GM12892 (cell line): ENCODE measurements at places on chromosomes 4 and X.

DNA sequence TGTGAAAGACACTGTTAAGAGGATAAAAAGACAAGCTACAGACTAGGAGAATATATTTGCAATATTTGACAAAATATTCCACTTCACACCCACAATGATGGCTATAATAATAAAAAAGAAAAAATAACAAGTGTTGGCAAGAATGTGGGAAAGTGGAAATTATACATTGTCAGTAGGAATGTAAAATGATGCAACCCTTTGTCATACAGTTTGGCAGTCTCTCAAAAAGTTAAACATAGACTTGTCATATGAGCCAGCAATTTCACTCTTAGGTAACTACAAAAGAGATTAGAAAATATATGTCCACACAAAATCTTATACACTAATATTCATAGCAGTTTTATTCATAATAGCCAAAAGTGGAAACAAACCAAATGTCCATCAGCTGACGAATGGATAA, 5.2 kb upstream of the RADX start:
- no peak for DNase-seq

- DNase-seq, result no peak
Observed at GRCh38 chr4:88771883-88772450, 74.3 kb upstream of the NAP1L5 start.

GRCh38 chr4:120801137-120801758, 121.3 kb downstream of the PRDM5 start:
- DNase-seq, result no peak

GRCh38 chr4:185165605-185166063, 22.6 kb downstream of the SLC25A4 start:
- DNase-seq, result no peak

DNA sequence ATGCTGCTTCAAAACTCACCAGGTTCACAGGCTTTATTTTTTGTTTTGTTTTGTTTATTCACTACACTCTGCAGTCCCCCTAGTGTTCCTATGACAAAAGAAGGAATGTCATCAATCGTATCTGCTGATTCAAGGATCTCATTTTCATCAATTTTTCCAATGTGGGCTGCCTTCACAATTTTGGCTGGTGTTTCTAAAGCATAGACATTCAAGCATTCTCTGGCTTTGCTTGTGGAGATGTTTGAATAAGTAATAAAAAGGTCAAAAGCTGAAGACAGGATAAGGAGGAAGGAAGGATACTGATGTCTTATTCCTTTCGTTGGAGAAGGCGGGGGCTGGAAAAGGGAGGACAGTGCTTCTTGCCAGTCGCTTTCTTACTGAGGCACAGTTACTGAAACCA, 12.2 kb upstream of the KCNIP4 start:
- DNase-seq, result no peak

DNA sequence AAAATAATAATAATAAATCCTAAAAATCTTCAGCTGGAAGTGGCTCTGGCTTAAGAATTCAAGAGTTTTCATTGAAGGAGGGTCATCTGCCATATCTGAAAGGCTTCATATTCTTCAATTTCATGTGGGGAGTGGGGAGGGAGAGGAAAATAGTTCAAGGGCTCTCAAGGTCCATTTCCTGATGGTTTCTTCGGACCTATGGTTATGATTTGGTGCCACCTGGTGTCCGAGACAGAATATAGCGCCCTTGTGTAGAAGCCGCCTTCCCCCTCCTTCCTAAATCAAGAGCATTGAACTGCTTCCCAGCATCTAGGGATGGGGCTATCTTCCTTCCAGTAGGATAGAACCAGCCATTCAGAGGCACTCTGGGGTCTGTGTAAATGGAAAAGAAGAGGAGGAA, 34.3 kb downstream of the NLGN3 start:
- no peak for DNase-seq

- DNase-seq, result no peak
Observed at GRCh38 chr4:174069848-174070330, 213.6 kb downstream of the FBXO8 start.

GRCh38 chr4:99586322-99586721, 11.7 kb downstream of the MTTP start:
- no peak for DNase-seq

DNA sequence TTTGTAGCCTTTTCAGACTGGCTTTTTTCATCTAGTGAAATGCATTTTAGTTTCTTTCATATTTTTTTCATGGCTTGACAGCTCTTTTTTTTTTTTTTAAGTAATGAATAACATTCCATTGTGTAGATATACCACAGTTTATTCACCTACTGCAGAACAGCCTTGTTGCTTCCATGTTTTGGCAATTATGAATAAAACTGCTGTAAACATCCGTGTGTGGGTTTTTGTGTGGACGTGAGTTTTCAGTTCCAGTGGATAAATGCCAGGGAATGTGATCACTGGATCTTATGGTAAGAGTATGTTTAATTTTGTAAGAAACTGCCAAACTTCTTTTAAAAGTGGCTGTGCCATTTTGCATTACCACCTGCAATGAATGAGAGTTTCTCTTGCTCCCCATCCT, 160.8 kb downstream of the SOWAHB start:
- no peak for DNase-seq

DNA sequence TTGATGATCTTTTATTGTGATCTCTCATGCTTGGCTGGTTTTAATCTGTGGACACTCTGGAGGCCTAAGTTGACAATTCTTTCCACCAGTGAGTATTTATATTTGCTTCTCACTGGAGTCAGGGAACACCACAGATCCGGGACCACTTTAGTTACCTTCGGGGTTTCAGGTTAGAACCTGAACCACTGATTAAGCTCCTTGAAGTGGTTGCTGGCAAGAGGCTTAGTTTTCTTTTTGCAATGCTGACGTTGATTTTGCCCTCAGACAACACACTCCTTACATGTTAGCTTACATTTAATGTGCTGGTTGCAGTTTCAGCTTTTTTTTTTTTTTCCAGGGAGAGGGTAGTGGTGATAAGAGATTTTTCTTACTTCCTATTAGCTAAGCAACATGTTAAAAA, 10.5 kb upstream of the ZNF330 start:
- DNase-seq, result no peak

DNA sequence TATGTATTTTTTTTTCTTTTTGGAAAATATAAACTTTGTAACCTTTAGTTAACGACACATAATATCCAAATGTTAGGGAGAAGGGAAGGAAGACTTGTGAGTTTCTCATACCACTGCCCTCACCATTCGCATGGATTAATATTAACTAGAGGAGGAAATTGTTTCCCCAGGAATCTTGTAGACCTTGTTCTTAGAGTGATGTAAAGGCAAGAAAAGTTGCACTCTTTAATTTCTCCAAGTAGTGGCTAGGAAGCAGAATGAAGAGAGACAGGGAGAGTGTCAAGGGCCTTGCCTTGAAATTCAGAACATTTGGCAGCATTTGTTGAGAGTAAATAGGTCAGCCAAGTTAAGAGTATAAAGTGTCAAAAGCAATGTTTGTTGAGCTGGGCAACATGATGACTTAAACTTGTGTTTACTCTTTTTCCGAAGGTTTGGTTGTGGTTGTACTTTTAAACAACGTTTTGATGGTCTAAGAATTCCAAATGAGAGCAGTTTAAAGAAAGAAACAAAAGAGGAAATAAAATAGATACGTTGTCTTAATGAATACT, 105.7 kb downstream of the TENM3 start:
- DNase-seq, result no peak

- DNase-seq, result no peak
Observed at GRCh38 chr4:16897991-16898827, at the start of gene LDB2. TSS of gene LDB2 (minus strand) at chr4:16898645.

GRCh38 chr4:183434666-183435190, 9.7 kb upstream of the CDKN2AIP start:
- DNase-seq, result no peak

DNA sequence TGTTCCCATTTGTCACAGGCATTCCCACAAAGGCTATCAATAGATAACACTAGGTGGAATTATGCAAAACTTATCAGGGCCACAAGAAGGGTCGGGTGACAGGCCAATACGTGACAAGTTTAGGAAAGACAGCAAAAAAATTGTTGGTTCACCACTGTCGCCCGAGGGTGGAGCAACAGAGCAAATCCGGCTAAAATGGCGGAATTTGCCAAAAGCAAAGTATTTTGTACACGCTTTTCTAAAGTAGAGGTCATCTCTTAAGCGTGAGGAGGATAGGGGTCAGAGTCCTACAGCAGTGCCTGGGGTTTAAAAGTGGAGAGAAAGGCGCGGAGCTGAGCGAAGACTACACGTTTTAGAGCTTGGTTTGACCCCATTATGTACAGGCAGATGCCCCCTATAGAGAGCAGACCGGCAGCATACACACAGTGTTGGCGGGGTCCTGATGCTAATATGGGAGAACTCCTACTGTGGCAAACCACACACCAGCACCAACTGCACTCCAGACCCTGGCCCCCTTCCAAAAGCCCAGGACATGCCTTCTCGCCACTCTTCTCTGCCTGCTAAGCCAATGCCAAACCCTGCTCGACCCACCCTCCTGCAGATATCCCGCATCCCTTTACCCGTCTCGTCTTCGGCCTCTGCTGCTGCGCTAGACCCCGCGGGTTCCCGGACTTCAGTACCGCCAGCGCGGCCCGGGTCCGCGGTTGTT, 733 bp downstream of the CCNA2 start:
- no peak for DNase-seq

DNA sequence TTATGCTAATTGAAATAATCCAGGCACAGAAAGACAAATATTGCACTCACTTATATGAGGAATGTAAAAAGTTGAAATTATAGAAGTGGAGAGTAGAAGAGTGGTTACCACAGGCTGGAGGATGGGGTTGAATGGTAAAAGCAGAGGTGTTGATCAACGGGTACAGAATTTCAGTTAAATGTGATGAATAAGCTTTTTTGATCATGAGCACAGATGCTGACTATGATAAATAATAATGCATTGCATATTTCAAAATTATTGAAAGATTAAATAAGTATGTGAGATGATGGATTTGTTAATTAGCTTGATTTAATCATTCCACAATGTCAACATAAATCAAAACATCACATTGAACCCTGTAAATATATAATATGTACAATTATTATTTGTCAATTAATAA, 213.1 kb downstream of the DCAF12L2 start:
- no peak for DNase-seq

DNA sequence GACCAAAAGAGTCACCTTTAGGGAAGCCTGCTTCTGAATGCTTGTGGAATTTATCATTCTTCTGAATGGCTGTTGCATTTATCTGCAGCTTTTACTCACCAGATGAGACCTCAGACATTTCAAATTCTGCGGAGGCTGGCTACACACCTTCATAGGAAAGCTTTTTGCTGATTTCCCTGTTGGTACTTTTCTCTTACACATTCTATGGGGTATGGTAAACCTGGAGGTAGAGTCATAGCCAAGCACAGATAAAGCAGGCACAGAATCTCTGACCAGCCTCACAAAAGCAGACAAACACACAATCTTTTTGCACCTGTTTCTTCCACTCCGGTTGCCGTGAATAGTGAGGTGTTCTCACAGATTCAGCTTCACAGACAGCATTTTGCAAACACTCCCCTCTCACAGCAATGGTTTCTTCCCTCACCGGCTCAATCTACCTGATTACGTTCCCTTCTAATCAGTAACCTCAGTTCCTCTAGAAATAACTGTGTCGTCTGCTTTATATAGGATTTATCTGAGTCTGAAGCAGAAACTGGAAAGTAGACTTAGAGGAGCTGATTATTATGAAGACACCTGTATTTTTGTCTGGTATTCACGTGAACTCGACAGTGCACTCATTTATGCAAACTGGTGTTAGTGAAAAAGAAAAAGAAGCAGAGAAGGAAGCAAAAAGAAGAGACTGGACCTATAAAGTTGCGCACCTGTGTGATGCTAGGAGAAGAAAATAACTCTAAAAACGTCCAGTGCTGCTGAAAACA, 83.1 kb downstream of the DMD start:
- DNase-seq, result no peak

DNA sequence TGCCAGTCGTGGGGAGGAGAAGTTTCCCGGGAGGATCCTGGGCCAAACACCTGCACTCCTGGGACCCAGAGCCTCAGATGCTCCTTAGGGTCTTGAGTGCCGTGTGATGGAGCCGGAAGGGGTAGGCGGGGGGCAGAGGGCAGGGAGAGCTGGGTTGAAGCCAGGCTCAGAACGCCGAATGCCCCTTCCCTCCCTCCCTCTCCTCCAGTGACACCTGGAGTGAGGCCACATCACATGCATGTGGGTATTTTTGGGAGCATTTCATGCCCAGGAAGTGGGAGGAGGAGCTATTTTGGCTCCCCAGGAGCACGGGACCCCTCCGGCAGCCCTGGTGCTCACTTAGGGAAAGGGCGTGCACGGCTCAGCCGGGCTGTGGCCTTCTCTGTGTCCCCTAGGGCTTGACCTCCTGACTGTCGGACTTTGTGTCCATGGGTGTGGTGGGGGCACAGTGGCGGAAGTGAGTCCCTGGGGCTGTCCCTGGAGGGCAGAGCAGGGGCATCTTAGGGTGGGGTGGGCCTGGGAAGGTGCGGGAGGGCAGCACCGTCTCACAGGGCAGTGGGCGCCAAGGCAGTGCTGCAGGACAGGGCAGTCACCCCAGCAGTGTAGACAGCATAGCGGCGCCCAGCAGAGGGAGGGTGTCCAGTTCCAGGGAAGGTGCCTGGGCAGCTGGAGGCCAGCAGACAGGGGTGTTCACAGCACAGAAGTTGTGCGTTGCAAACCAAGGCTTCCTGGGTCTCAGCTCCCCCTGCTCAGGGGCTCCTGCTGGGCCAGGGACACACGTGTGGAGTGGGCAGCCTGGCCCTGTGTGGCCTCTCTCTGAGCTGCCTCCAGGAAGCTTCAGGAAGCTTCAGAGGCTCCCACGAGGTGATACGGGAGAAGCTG, 4.9 kb upstream of the CPLX1 start:
- DNase-seq, result no peak

DNA sequence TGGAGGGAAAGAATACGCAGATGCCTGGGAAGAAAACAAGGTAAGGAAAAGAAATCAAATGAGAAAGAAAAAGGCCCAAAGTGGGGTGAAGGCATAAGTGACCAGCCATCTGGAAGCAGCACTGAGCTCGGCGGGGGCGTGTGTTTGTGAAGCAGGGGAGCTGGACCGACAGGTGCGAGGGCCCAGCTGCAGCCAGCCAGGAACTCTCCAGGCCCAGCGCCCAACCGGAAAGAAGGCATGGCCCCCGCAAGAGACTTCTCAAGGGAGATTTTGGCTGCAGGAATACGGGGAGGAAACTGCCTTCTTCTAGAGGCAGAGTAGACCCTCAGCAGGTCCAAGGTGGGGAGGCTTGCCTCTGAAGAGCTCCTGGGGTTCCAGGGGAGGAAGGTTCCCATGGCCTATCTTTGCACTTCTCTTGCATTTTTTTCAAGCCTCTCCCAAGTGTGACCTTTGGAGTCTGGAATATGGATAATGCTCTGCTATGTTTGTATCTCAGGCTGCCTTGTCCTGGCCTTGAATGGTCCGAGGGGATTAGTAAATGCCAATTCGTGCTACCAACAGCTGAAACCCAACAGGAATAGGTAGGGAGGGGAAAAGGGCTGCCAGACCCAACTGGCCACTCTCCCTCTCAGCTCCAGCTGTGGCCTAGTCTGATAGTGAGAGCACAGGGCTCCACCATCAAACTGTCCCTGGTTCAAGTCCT, 10.8 kb upstream of the CITED1 start:
- DNase-seq, result no peak
